CD4-positive, alpha-beta T cell treated with Interleukin-12 subunit alpha and Interleukin-12 subunit beta, for 1 hour (primary cell): ENCODE measurements at places on chromosomes 12 and 14.

- no peak for DNase-seq
These were observed 216.7 kb upstream of the TMTC1 start for GRCh38 chr12:30000401-30000800.

DNA sequence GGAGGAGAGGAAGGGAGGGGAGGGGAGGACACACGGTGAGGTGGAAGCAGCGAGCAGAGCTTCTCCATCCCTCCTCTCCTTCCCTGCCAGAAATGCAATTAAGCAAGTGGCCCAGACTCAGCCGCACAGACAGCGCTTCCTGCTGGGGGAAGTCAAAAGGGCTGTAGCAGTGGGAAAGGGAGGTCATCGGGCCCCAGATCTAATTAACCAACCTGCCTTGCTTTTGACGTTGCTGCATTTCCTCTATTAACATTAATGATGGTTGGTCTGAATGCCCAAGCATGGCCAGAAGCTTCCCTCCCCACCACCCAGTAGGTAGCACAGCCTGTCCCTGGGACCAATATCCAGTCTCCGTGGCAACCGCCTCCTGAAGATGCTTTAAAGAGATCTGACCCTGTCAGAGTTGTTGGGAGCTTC is 4.6 kb upstream of the NGB start:
- DNase-seq: no peak

DNA sequence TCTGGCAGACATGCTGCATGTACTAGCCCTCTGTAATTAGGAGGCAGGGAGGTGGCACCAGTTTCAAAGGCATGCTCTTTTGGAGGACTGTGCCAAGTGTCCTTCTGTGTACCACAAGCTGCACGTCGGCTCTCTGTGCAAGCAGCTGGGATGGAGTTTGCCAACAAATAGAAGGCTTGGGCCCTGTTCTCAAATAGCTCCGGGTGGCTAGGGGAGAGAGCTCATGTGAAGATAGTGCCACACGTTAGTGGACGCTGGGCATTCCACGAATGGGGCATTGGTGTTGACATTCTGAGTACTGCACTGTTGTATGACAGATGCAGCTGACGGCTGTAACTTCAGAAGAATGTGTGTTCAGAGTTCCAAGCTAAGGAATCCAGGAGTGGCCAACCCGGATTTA is 4.4 kb downstream of the AACS start:
- DNase-seq: no peak

DNA sequence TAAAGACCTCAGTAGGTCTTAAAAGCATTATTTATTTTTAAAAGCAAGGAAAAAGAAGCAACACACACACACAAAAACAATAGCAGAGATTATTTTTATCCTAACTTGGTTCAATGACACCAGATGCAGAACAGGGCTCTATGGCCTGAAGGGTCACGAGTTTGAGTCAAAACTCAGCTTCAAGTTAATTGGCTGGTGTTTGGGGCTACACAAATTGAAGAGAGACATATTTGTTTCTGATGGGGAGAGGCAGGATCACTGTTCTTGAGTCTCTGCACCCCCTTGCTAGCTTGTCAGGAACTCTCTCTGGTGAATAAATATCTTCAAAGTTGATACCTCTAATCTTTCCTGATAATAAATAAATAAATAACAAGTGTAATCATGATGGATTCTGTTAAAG is 466.1 kb downstream of the PRKD1 start:
- no peak for DNase-seq

- DNase-seq: no peak
These were observed 63.9 kb downstream of the MYRFL start for GRCh38 chr12:69888901-69889300.

DNA sequence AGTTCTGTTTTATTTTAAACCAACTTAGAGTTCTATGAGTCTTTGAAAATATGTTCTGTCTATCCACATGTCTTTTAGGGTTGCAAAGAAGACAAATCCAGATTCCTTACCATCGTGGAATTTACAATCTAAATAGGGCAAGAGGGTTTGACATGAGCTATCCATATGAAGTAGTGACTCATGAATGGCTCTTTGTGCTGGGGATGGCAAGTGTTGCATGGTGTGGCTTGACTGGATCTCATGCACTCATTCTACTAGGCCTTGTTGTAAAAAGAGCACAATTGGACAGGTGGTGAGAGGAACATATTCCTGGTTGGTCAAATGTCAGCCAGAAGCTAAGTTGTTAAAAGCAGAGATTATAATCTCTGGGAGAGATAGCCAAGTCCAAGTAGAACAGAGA is 509.1 kb downstream of the DIO2 start:
- DNase-seq: no peak

GRCh38 chr12:120960657-120961056 is 17.7 kb upstream of the HNF1A start:
- DNase-seq: no peak

DNA sequence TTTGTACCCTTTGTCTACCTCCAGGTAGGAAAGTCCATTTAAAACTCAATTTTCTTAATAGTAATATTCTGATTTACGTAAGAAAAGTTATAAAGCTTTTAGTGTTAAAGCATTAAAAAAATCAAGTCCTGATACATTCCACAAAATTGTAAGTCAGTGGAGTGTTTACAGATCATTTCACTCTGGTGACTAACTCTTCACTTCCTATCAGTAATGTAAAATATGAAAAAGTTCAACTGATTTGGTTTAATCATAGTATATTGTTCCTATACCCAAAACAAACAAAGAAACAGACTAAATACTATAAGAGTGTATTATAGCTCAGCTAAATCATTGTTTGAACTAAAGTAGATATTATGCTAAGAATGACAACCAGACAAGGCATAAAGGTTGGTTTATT is 85.9 kb downstream of the VEZT start:
- DNase-seq: no peak
